Substantia nigra (tissue), 51 donors: ENCODE measurements at places on chromosomes 3 and 15.

GRCh38 chr3:129197321-129197720 is 13.6 kb upstream of the CNBP start:
- no peak for DNase-seq

DNA sequence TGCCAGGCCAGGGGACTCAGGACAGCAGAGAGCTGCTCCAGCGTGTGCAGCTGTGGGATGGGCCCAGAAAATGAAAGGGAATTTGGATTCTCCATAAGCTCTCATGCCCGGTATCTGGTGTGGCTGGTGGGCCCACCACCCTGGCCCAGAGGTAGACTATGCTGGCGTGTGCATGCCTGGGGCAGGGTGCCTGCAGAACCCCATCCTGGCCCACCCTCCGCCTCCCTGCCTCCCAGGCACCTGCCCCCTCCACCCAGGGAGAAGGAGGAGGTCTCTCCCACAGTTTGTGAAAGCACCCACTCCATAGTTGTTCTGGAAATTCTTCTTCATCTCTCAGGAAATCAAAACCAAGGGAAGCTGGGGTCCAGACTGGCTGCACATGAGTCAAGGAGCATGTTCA is 112.9 kb downstream of the ADCY5 start:
- no peak for DNase-seq

- DNase-seq, result no peak
Measured at GRCh38 chr3:46466273-46466672, 1.6 kb upstream of the LTF start.

DNA sequence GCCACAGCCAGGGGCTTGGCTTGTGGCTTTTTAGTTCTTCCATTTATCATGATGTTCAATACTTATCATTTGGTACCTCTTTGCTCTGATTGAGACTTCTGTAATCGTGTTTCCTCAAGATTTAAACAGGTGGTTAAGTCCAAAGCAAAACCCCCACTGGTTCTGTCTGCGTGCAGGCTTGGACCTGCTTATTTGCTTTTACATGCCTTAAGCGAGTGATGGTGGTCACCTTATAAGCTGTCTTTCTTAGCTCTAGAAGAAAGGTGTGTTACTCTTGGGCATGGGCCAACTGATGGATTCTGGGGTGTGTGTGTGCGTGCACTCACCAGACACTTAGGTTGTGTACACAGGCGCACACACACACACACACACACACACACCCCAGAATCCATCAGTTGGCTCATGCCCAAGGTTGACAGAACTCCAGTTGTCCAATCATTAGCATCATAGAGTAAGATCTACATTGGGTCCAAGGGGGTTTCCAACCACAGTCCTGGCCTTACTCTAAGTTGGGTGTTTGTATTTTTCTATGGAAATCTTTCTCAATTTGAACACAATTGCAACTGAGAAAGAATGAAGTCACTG is 1.2 kb downstream of the MYZAP start:
- no peak for DNase-seq

DNA sequence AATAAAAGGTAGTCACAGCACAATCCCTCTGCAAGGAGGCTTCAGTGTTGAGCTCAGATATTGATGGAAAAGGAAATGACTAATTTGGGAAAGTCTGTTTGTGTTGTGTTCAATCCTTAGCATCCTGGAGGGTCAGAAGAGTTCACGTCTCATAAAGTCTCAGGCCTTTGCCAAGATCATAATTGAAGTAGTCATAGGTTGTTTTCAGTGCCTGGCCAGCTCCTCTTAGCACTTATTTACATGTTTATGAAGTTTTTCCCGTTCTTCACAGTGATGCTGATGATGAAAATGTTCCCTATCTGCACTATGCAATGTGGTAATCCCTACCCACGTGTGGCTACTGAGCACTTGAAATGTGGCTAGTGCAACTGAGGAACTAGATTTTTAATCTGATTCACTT is 61.6 kb upstream of the TGFBR2 start:
- DNase-seq, result no peak

DNA sequence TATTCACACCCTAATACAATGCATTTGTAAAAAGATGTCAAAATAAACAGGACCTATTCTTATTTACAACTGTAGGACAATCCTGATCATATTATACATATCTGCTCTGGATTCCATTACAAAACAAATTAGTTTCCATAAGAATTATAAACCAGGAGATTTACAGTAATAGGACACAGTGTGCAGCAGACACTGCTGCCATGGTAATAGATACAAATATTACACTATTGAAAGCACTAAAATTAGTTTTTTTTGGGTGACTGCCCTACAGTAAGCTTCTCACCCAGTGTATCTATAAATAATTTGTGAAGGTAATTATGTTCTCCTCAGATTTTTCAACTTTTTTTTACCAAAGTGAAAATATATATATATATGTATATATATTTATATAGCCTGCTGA is 47.9 kb downstream of the USF3 start:
- DNase-seq, result no peak

GRCh38 chr15:31396881-31397560 is 70.4 kb downstream of the KLF13 start:
- DNase-seq, result no peak

GRCh38 chr3:89145995-89146394 is 38.6 kb downstream of the EPHA3 start:
- DNase-seq, result no peak

DNA sequence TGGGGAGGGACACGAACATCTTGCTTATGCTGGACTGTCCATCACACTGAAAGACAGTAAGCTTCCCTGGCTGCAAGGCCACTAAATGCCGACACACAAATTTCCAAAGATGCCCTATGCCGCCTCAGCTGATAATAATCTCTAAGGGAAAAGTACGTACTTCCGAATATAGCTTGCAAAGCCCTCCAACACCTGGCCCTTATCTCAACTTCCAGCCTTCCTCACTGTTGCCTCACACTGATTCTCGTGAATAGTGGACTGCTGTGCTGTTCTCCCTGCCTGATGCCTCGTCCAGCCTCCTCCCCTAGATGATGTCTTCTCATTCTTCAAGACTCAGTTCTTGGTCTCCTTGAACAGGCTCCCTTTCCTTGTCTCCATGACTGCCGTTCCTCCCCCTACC is 72.3 kb downstream of the CD47 start:
- DNase-seq, result no peak

GRCh38 chr3:172918165-172918564 is 167.6 kb downstream of the ECT2 start:
- DNase-seq, result no peak

- no peak for DNase-seq
Measured at GRCh38 chr3:15342945-15343344, 10.6 kb upstream of the SH3BP5 start.

GRCh38 chr3:106326941-106327695 is 458.3 kb upstream of the CBLB start:
- no peak for DNase-seq

GRCh38 chr3:113292933-113293332 is 81.6 kb downstream of the BOC start:
- DNase-seq, result no peak

- DNase-seq, result no peak
Measured at GRCh38 chr3:166362698-166363097, 525.5 kb upstream of the BCHE start.

DNA sequence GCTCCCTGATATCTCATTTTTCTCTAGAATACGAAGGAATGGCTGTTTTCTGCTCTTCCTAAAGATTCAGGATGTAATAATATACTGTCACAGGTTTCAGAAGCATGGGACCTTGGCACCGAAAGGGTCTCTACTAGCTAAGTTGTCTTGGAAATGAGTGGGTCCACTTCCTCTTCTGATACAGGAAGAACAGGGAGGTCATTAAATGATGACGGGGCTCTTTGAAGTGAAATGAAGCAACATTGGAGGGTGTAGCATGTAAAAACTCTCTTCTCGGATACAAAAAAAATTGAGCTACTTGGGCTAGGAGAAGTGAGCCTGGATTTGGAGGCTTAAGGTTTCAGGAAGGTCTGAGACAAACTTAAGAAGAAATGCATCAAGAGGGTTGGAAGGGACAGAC is 349.8 kb upstream of the TPRG1 start:
- no peak for DNase-seq

DNA sequence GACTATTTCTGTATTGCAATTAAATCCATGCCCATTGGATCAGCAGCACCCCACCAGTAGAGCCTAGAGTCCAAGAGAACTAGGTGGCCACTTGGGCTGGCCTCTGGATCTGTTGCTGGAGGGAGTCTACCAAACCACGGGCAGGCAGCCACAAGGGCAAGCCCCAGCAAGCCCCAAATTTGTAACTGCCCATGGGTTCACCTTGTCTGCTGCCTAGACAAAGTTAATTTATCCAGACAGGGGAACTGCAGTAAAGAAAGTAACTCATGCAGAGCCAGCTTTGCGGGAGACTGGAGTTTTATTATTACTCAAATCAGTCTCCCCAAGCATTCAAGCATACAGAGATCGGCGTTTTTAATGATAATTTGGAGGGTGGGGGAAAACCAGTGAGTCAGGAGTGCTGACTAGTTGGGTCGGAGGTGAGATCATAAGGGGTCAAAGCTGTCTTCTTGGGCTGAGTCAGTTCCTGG is 74.0 kb upstream of the TERB2 start:
- DNase-seq, result no peak

- DNase-seq, result no peak
Measured at GRCh38 chr3:120404876-120405275, 45.9 kb downstream of the FSTL1 start.

DNA sequence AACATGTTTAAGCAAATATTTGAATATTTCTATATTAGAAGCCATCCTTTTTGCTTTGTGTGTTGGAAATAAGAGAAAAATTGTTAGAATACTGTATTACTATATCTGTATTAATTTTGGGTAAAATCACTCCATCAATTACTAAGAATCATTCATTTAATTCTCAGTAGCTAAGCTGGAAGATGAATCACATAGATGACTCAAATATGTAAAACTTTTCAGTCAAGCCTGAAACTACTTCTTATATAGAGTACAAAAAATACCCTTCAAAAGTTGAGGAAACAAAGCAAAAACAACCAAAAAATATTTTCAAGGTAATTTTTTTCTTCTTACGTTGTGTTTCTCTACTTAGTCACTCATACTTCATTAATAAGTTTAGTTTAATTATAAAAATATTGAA is 205.7 kb upstream of the ROBO1 start:
- DNase-seq, result no peak

GRCh38 chr3:172061724-172062184 is 22.4 kb downstream of the FNDC3B start:
- DNase-seq, result no peak

DNA sequence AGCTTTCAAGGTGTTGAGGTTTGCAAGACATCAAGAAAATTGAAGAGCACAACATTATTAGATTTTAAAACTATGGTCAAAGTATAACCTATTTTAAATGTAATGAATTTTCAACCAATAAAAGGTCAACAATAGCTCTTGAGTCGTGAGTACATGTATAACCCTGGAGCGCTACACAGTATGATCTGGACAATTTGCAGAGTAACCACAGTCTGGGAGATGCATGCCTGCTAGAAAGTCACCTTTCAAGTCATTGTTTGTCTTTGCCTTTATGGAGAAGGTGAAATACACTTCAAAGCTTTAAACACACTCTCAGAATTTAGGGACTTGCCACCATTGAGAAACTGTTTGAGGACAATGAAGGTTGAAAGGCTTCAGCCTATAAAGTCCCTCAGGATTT is 112.6 kb upstream of the ALCAM start:
- DNase-seq, result no peak

DNA sequence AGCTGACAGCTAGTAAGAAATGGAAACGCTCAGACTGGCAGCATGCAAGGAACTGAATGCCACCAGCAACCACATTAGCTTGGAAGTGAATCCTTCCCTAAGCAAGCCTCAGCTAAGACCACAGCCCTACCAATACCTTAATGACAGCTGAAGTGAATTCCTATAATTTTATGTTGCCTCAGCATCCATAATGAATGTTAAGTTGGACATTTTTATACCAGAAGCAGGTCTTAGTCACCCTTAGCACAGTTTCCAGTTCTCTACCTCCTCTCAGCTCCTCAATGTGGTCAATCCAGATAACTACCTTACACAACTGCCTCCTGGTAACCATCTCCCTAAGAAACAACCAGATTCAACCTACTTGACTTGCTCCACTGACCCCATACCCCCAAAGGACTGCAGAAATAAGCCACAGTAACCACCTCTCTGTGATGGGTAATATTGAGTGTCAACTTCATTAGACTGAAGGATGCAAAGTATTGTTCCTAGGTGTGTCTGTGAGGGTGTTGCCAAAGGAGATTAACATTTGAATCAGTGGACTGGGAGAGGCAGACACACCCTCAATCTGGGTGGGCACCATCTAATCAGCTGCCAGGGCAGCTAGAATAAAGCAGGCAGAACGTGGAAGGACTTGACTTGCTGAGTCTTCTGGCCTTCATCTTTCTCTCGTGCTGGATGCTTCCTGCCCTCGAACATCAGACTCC is 33.5 kb downstream of the NEDD4 start:
- DNase-seq, result no peak

- DNase-seq, result no peak
Measured at GRCh38 chr15:51709031-51709430, 27.7 kb downstream of the SCG3 start.

DNA sequence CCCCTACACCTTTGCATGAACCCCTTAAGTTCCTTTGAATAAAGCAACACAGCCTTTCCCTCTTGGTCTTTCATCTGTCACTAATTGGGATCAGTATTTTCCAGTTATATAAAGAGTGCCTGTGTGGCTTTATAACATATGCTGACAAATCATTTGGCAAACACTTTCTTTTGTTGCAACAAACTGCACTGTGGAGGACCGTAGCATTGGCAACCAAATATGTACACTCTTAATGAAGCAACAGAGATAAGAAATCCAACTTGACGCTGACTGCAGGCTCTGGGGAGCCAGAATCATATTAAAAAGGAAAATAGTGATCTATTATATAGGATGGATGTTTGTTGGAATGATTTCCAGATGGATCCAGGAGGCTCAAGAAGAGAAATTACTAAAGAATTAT is 120.1 kb upstream of the PRICKLE2 start:
- DNase-seq, result no peak

GRCh38 chr3:54900838-54901591 is 26.8 kb downstream of the LRTM1 start:
- DNase-seq, result no peak

DNA sequence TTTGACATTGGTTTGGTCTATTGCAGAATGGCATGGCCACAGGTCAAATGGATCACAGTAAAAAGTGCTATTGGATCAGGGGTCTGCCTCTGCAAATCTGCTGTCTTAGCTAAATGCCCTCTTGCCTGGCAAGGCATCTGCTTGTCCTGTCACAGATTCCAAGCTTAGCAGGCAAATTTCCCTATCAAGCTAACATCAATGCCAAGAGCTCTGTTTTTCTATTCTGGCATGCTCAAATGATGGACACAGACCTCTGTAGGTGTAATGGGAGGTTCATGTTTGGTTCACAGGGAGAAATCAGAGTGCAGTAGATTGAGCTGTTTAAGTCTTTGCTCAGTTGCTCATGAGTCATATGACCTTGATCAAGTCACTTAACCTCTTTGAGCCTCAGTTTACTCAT is 54.8 kb upstream of the CPB1 start:
- no peak for DNase-seq

GRCh38 chr3:66376568-66376967 is 124.3 kb downstream of the LRIG1 start:
- DNase-seq, result no peak

- no peak for DNase-seq
Measured at GRCh38 chr3:175969456-175969855, 1110.3 kb downstream of the NAALADL2 start.
